Renal pelvis (tissue), 12 donors: ENCODE measurements at places on chromosomes 3 and 15. TPM values are rescaled to one million over a fixed set of nuclear protein-coding genes. Genes with fewer than 3 reads are reported as not detected.

The CCR9 gene
- polyA plus RNA-seq, result 0.10 TPM

The MORC1 gene
- polyA plus RNA-seq, result 0.64 TPM

The HIGD2B gene
- polyA plus RNA-seq, result not detected

The GOLGA8S gene
- polyA plus RNA-seq, result 0.95 TPM

The DNAJC19 gene
- 68.2 TPM for polyA plus RNA-seq

The GPR171 gene
- 0.15 TPM for polyA plus RNA-seq

The GOLGA6D gene
- 0.13 TPM for polyA plus RNA-seq

The COLQ gene
- 4.0 TPM for polyA plus RNA-seq

The TUSC7 gene
- polyA plus RNA-seq, result not detected

The C15orf62 gene
- 2.3 TPM for polyA plus RNA-seq

The TMEM207 gene
- 20.3 TPM for polyA plus RNA-seq

The MEGF11 gene
- polyA plus RNA-seq, result 3.5 TPM

The MOBP gene
- polyA plus RNA-seq, result 0.14 TPM

The AHSG gene
- 0.44 TPM for polyA plus RNA-seq
